ENCODE measurements at places on chromosomes 5 and 9. TPM values are rescaled to one million over a fixed set of nuclear protein-coding genes. Genes with fewer than 3 reads are reported as not detected.

GRCh38 chr5:178602752-178603151 is 12.6 kb upstream of the COL23A1 start:
- no peak for DNase-seq

Gene ACTBL2
- polyA plus RNA-seq = not detected

Gene CDX1
- not detected for polyA plus RNA-seq

Gene MPDZ
- not detected for polyA plus RNA-seq

Gene ADCY2
- polyA plus RNA-seq = not detected

Gene IFNA2
- polyA plus RNA-seq = not detected

DNA sequence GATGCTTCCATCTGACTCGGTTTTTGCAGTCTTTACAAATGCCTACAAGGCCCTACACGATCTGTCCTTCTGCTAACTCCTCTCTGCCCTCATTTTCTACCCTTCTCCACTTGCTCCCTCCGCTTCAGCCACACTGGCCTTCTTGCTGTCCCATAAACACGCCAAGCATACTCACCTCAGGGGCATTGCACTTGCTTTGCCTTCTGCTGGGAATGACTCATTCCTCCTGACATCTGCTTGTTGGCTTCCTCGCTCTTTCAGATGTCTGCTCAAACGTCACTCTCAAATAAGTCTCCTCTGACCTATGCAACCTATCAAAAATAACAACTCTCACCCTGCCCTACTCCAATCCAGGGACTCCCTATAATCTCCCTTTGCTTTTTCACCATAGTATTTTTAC is 28.2 kb downstream of the CDC25C start:
- no peak for DNase-seq

Gene PCDHGC4
- polyA plus RNA-seq = not detected

- no peak for DNase-seq
These were observed 30.4 kb downstream of the PRLR start for GRCh38 chr5:35199886-35200285.

Gene C9orf50
- polyA plus RNA-seq = not detected

DNA sequence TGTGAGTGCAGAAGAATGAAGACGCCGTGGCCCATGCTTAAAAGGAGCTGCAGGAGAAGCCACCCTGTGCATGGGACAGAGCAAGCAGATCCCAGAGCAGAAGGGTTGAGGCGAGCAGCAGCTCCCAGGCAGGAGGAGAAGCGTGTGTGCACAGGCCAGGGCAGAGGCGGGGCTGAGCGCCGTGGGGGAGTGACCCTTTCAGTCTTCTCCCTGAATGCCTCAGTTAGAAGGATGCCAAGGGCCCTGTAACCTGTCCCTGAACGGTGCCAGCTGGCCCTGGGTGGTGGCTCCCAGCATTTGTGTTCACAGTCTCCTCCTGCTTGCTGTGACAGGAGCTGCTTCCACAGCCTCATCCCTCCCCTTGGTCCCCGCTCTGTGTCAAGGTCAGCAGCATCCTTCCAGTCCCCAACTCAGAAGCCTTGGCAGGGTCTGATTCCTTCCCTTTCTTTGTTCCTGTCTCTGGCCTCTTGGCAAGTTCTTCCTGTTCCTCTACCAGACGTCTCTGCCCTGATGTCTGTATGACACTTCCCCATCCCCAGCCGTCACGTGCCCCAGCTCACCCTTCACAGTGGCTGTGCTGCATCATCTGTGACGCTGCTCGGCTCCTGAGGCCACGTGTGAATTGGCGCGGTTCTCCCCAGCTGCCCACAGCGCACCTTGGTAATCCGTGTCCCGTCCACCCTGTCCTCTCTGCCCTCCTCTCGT is 5.2 kb downstream of the EXOC3 start:
- DNase-seq = peak; percentile 95

GRCh38 chr5:1763548-1763911 is 36.1 kb downstream of the MRPL36 start:
- no peak for DNase-seq

GRCh38 chr5:140240987-140241706 is 61.8 kb downstream of the PFDN1 start:
- no peak for DNase-seq

GRCh38 chr9:115759426-115759825 is 394.2 kb upstream of the PAPPA start:
- DNase-seq = no peak

GRCh38 chr5:9784231-9784630 is 154.1 kb upstream of the TAS2R1 start:
- no peak for DNase-seq

Gene ASPN
- polyA plus RNA-seq = not detected

Gene CARTPT
- not detected for polyA plus RNA-seq

- no peak for DNase-seq
These were observed 321.4 kb upstream of the SEMA6A start for GRCh38 chr5:116896001-116896400.

Gene LHX3
- polyA plus RNA-seq = not detected

- no peak for DNase-seq
These were observed 26.4 kb upstream of the PRRC2B start for GRCh38 chr9:131367450-131367849.

Gene REEP2
- not detected for polyA plus RNA-seq

GRCh38 chr5:135842737-135843136 is 8.3 kb downstream of the SLC25A48 start:
- DNase-seq = no peak

DNA sequence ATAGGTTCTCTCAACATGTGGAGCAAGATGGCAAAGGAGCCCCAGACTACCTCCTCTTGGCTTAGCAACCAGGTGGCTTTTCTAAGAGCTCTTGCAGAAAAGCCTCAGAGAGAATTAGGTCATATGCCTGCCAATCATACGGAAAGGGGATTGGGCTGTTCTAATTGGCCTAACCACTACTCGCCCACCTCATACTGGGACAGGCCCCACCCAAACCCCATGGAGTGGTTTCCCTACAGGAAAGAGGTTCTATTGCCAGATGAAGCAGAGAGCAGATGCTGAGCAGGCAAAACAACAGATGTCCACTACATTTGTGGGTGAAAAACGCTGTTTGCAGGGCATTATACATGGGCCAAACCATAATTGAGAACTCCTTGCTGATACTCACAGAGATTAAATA is 29.0 kb downstream of the ABLIM3 start:
- DNase-seq = no peak

Gene C5
- polyA plus RNA-seq = 1.7 TPM

DNA sequence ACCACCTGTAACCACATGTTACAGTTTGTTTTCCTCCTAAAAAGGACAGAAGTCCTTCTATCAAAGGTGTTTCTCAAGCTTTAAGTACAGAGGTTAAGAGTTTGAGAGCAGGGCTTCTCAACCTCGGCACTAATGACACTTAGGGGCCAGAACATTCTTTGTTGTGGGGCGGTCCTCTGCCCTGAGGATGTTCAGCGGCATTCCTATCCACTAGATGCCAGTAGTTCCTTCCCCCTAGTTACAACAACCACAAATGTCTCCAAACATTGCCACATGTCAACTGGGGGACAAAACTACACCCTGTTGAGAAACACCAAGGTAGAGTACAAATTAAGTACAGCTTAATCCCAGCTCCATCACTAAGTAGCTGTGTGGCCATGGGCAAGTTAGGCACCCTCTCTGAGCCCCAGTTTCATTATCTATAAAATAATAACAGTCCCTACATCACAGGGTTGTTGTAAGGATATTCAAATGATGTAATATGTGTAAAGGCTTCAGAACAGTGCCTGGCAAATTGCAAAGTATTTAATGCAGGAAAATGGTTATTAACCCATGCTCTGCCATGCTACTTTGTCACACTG is 44.6 kb downstream of the PIP5K1B start:
- DNase-seq = no peak

Gene AGTPBP1
- polyA plus RNA-seq = 90.3 TPM

Gene SUSD3
- polyA plus RNA-seq = 10.5 TPM

GRCh38 chr5:161274951-161275350 is 271.6 kb downstream of the GABRB2 start:
- DNase-seq = no peak

GRCh38 chr9:81363916-81364480 is 325.3 kb downstream of the TLE1 start:
- DNase-seq = no peak

DNA sequence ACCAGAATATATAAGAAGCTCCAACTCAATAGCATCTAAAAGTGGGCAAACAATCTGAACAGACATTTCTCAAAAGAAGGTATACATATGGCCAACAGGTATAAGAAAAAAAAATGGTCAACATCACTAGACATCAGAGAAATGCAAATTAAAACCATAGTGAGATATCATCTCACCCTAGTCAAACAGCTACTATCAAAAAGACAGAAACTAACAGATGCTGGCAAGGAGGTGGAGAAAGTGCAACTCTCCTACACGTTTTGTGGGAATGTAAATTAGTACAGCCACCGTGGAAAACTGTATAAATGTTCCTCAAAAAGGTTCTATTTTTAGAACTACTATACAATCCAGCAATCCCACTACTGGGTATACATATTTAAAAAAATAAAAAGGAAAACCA is 199.9 kb upstream of the SMC2 start:
- no peak for DNase-seq

DNA sequence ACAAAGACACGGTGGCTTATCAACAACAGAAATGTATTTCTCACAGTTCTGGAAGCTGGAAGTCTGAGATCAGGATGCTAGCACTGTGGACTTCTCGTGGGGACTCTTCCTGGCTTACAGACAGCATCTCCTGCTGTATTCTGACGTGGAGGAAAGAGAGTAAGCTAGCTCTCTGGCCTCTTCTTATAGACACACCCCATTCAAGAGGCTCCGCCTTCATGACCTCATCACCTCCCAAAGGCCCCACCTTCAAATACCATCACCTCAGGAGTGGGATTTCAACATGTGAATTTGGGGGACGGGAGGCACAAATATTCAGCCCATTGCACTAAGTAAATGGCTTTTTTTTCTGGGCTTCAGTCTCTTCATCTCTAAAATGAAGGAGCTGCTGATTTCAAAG is 27.6 kb downstream of the KCNMB1 start:
- DNase-seq = no peak

Gene DIRAS2
- polyA plus RNA-seq = not detected

GRCh38 chr5:14909369-14909768 is 37.8 kb upstream of the ANKH start:
- no peak for DNase-seq

GRCh38 chr5:97531549-97531948 is 348.5 kb upstream of the RIOK2 start:
- DNase-seq = no peak

- no peak for DNase-seq
These were observed 360.6 kb upstream of the GRAMD2B start for GRCh38 chr5:126062398-126063221.

DNA sequence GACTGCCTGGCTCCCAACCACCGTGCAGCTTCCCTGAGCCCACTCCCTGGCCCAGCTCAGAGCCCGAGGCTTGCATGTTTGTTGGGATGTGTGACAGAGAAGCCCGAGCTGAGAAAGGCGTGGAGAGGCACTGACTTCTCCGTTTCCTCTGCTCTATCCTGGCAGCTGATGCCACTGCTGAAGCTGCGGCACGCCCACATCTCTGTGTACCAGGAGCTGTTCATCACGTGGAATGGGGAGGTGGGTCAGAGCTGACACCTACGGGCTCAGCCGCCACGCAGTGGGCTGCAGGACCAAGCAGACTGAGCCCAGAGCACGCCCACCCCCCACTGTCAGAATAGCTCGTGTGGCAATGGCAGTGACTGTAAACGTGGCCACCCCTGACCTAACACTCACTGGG is 9.3 kb downstream of the STKLD1 start:
- no peak for DNase-seq

DNA sequence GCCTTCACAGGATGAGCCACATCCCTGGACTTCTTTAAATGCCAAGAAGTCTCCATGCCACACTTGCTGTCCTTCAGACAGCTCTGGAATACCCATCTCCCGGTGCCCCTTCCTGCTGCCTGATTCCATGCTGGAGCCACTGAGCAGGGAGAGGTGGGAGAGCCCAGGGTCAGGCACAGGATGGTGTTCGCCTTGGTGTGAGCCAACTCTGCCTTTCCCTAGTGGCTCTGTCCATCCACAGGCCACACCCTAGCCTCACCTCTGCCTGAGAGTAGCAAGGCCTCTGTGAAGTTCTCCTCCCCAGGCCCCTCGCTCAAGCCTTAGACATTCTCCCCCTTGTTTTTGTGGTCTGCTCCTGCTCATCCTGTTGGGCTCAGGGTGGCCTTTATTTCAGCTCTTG is 54.2 kb upstream of the ANGPTL2 start:
- DNase-seq = no peak

Gene PTGDS
- 0.34 TPM for polyA plus RNA-seq
